ENCODE measurements at places on chromosomes 4 and X.

- no peak for DNase-seq
Measured at GRCh38 chr4:108359130-108359985, 190.6 kb upstream of the LEF1 start.

DNA sequence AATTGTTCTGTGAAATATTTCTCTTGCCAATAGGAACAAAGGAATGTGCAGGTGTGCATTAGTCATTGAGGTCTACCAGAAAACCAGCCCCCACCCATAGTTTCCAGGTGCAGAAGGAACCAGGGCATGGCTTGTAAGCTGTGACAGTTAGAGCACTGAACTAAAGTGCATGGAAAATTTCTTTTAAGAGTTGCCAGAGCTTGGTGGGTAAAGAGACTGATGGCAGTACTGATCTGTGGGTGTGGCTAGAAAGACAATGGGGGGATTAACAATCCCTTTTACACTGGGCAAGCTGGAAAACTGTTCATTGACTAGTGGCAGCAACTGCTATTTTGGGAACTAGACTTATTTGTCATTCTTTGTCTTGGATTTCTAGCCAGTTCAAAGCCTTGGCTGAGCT lies 326.9 kb downstream of the PCDH19 start:
- no peak for DNase-seq

DNA sequence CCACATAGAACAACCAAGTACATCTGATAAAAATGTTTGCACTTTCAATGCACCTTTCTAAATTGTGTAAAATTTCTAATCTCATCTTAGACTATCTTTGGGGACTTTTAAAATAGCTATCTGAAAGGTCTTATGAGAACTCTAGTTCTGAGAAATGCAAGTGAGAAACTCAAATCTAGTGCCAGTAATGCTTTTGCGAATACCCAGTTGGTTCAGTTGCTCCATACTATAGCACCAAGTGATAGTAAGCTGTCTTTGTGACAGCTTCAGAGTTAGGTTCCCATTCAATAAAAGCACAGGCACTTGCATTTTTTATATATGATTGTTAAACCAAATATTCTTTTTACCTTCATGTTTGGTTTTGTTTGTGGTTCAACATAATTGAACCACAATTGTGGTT lies 4.5 kb upstream of the ITM2A start:
- DNase-seq: no peak

- DNase-seq: no peak
Measured at GRCh38 chr4:147785129-147785528, 53.2 kb downstream of the ARHGAP10 start.

DNA sequence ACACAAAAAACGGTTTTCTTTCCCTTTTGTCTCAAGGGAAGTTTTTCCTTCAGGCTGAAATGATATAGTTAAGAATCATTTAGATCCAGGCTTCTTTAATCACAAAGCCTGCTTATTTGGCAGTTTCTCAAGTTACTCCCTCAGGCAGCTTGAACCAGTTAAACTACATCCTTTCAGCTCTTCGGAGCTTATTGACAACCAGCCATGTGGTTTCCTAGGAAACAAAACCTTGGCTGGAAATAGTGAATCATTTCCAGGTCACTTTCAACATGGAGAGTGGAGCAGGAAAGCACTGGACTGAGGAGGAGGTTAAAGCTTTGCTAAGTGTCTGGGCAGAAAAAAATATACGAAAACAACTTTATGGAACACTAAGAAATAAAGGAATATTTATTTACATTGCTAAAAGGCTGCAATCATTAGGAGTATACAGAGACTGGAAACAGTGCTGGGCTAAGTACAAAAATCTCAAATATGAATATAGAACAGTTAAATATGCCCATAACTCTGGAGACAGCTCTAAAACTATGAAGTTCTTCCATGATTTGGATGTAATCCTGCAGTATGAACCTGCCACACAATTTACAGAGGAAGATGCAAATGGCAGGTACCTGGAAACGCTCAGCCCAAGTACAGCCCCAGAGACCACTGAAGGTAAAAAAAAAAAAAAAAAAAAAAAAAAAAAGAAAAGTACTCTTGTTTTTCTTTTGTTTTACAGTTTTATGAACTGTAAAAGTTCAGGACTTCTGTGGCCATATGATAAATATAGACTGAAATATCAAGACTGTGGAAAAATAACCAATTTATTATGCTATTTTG lies 23.2 kb upstream of the AASDH start:
- no peak for DNase-seq

GRCh38 chr4:76533314-76533713 lies 98.3 kb downstream of the SHROOM3 start:
- no peak for DNase-seq

- no peak for DNase-seq
Measured at GRCh38 chr4:74934888-74935287, 2.0 kb downstream of the PARM1 start.

DNA sequence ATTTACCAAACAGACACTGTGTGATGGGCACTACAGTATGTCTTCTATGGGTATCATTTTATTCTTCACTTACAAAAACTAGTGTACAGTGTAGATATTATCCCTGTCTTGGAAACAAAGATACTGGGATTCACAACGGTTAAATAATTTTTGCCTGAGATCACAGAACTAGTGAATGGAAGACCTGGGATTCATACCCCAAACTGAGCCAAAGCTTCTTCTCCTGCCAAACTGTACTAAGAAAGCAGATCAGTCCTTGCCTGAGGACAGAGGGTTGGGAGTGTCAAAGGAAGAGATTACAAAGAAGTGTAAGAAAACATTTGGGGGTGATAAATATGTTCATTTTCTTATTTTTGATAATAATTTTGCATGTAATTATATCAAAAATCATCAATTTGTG lies 43.1 kb downstream of the PPA2 start:
- no peak for DNase-seq

- DNase-seq: no peak
Measured at GRCh38 chr4:36747277-36748129, 466.1 kb downstream of the DTHD1 start.

- DNase-seq: no peak
Measured at GRCh38 chr4:143773998-143774895, 73.8 kb upstream of the FREM3 start.

- DNase-seq: no peak
Measured at GRCh38 chrX:144219035-144219434, 335.2 kb downstream of the UBE2NL start.

- no peak for DNase-seq
Measured at GRCh38 chr4:113317523-113317922, 268.1 kb downstream of the ANK2 start.

- DNase-seq: no peak
Measured at GRCh38 chr4:53050361-53050774, 188.3 kb downstream of the RASL11B start.

DNA sequence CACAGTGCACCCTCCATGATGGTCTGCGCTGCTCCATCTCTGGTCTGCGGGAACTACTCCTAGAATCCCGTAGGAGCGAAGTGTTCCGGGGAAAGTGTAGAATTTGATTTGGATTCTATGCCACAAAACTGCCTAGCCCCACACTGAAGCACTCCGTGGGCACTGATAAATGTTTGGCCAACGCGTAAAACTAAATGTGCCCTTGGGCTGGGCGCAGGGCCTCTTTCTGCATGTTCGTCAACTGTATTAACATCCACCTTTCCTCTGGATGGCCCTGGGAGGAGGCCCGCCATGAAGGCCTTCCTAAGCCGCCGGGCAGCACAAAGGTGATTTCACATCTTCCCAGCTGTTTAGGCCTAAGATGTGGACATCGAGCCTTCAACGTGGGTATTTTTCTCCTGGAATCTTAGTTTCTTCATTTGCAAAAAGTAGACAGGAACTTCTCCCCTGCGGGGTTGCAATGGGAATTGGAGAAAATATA lies 2.6 kb downstream of the MSX1 start:
- no peak for DNase-seq

DNA sequence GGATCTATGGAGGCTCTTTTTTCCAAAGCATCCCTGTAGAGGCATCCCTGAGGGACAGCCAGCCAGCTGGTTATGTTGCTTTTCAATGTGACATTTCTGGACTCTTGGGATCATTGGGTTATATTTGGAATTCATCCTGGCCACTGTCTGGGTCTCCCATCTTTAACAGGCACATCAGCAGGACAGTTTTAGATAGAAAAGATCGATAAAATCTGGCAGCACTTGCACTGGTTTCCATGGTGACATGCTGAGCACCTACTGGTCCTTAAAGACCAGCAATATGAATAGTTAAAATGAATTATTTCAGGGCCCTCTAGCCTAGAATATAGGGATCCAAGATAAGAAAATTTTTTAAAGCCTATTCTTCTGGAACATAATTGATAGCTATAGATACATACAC lies 151.6 kb downstream of the KDR start:
- no peak for DNase-seq

- DNase-seq: no peak
Measured at GRCh38 chr4:16225167-16225862, 956 bp downstream of the TAPT1 start.

DNA sequence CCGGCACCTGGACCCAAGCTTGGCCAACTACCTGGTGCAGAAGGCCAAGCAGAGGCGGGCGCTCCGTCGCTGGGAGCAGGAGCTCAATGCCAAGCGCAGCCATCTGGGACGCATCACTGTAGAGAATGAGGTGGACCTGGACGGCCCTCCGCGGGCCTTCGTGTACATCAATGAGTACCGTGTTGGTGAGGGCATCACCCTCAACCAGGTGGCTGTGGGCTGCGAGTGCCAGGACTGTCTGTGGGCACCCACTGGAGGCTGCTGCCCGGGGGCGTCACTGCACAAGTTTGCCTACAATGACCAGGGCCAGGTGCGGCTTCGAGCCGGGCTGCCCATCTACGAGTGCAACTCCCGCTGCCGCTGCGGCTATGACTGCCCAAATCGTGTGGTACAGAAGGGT lies 3.7 kb downstream of the SUV39H1 start:
- DNase-seq: no peak

All from activated T-helper 9 cell treated with anti-CD3 and anti-CD28 coated beads, Interleukin-2, amount 50 U/mL, for 16 hours (primary cell).